HFFc6 (cell line): ENCODE measurements at places on chromosomes 12 and 14. TPM values are rescaled to one million over a fixed set of nuclear protein-coding genes. Genes with fewer than 3 reads are reported as not detected.

DNA sequence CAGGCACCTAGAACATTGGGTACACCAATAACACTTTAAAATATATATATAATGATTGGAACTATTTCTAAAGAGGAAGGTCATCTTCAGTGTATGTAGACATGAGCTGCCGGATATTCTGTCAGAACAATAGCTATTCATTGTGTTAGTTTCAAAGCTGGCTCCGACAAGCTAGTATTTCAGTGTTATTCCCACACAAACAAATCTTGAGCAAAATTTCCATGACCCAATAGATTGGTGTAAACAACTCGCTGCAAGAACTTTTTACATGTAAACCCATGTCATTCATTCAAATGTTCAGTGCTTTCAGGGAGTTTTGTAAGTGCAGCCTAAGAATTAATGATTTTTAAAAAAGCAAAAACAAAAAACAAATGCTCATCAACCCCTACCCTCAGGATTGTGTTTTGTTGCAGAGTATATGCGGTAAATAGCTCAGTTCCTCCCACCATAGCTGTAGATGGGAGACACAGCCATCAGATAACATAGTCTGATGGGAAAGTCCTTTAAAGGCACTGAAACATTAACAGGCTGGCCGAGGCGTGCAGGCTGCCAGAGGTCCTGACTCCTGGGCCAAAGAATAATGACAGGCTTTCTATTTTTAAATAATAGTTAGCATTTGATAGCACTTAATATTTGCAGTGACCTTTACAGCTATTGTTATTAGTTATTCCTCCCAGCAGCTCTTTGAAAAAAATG is 150.3 kb upstream of the ARHGAP5 start:
- DNase-seq = no peak

- no peak for DNase-seq
These were observed 1234.6 kb downstream of the SLC16A7 start for GRCh38 chr12:60830381-60830780.

- DNase-seq = no peak
These were observed 32.6 kb upstream of the NTF3 start for GRCh38 chr12:5399266-5399665.

DNA sequence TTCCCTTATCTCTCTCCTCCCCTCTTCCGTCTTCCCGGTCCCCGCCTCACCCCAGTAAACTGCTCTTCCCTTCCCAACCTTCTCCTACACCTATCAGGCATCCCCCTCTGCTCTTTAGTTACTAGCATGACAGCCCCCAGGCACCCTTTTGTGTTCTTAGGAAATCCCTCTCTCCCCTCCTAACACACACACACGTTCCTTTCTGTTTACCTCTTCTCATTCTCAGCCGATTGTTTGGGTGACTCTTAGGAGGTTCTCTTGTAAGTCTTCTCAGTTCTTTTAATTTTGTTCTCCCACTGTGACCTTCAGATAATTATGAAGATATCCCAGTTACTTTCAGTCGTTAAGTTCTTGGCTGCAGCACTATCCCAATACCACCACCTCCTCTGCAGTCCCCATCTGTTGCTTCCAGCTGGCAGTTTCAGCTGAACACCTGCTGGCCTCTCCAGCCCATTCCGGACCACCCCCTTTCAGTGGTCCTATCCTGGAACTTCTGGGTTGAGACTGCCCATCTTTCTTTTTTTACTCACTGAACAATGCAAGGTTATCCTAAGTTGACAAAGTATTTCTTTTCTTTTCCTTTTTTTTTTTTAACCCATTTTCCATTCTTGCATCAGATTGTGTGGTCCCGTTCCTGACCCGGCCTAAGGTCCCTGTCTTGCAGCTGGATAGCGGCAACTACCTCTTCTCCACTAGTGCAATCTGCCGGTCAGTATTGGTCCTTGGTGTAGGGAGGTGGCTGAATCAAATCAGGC is 711 bp downstream of the MARS1 start:
- DNase-seq = no peak

The PRICKLE1 gene
- total RNA-seq = 3.7 to 10.2 TPM (median 4.1 TPM) in 3 replicates

- no peak for DNase-seq
These were observed 36.2 kb upstream of the TMEM260 start for GRCh38 chr14:56543436-56543835.

GRCh38 chr12:118541071-118541470 is 164.7 kb downstream of the SUDS3 start:
- DNase-seq = no peak
